ENCODE measurements at places on chromosomes 13 and 19.

DNA sequence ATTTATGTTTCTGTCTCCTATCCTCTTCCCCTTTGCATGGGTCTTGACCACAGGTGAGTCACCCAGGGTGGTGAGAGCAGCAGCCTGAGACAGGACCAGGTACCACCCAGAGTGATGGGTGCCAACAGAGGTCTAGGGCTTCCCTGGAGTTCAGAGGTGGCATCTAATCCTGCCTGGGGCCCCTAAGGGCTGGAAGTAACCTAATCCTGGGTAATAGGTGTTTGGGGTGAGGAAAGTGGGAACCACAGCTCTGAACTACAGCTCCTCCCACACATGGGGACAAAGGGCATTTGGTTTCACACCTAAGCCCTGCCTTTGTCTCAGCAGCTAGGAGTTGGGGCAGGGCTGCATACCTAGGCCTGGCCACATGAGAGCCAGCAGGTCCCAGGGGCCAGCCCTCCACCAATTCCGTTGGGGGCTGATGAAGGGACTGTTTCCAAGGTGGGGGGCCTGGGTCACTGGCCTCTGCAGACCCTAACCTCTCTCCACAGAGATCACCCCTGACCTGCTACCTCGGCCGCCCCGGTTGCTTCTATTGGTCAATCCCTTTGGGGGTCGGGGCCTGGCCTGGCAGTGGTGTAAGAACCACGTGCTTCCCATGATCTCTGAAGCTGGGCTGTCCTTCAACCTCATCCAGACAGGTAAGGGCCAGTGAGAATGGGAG is 8.0 kb downstream of the SPHK2 start:
- peak; percentile 30 for DNase-seq

DNA sequence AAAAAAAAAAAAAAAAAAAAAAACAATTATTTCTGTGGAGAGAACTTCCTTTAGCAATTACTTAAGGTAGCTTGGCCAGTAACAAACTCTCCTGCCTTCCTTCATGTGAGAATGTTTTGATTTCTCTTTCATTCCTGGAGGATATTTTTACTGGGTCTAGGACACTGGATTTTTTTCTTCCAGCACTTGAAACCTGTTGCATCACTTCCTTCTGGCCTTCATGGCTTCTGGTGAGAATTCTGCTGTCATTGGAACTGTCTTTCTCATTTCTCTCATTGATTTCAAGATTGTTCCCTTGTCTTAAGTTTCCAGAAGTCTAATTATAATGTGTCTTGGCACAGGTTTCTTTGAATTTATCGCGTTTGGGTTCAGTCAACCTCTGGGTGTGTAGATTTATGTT is 19.3 kb upstream of the RAB20 start:
- DNase-seq: no peak

- DNase-seq: no peak
Observed at GRCh38 chr13:98172590-98173422, 4.3 kb downstream of the RNF113B start.

- no peak for DNase-seq
Observed at GRCh38 chr19:13005253-13005652, 10.0 kb downstream of the NFIX start.

- peak; percentile 15 for DNase-seq
Observed at GRCh38 chr19:58021541-58022282, 12.1 kb upstream of the ZSCAN1 start.

- no peak for DNase-seq
Observed at GRCh38 chr19:31314849-31315629, 34.2 kb downstream of the TSHZ3 start.

Data from RCC 7860 (cell line).